Stimulated activated CD8-positive, alpha-beta memory T cell treated with anti-CD3 and anti-CD28 coated beads, Interleukin-15, amount 100 ng/mL, for 24 hours (primary cell): ENCODE measurements at places on chromosomes 13 and 19.

DNA sequence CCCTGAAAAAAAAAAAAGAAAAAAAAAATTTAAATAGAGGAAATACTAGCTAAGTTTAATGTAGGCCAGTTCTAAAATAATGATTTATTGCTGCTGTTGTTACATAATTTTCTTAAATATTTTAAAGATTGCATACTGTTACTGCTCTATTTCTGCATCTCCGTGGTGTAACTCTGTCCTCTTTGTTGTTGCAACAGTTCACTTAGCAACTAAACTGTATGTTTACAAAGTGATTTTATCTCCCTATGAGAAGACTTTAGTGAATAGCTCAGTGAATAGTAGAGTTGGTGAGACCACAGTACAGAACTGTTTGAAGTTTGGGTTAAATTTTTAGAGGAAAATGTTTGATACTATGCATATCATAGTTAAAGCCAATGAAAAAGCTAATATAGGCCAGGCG is 19.4 kb downstream of the BRCA2 start:
- DNase-seq, result no peak

DNA sequence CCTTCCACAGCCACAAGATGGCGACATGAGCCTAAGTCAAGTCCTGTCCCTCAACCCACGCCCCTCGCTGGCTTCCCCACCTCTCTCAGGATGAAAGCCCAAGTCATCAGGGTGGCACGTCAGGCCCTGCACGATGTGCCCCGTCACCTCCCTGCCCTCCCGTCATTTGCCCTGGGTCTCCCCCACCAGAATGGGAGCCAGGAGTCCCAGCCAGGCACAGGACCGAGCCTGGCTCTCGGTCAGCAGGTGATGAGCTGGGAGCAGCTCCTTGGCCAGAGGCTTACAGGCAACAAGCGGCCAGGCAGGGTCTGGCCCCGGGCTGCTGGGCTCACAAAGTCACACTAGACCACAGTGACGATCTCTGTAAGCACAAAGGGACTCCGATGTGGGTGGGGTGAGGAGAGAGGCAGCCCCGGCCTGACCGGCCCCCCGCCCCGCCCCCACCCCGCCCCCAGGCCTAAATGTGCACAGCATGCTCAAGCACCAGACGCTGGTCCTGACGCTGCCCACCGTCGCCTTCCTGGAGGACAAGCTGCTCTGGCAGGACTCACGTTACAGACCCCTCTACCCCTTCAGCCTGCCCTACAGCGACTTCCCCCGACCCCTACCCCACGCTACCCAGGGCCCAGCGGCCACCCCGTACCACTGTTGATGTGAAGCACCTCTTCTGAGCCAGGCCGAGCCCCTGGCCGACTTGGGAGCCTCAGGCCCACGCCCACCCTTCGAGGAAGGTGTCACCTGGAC is 7.3 kb downstream of the MRPL4 start:
- DNase-seq, result peak; percentile 58

DNA sequence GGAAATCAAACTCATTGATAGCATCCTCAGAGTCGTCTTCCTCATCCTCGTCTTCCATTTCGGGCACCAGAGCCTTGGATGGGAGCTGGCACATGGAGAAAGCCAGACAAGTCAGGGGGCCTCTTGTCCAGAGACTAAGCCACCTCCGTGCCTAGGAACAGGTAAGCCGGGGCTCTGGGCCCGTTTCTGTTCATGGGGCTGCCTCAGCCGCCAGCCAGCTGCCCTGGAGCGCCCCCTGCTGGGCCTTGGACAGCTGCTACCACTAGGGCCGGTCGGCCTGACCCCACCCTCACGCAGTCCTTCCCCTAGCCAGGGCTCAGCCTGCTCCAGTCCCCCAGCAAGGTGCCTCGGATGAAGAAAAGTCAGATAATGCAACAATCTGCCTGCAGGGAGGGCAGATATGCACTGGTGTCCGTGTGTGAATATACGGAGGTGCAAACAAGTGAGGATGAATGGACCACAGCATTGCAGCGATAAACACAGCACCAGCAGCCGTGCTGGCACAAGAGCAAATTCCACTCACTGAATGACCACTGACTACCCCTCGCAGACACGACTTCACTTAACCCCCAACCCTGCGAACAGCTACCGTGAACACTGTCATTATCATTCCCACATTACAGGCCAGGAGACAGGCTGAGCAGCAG is 11.9 kb upstream of the PRKD2 start:
- peak; percentile 73 for DNase-seq

GRCh38 chr19:15400521-15401396 is 18.0 kb downstream of the AKAP8L start:
- no peak for DNase-seq
